Testis (tissue), 5 donors: ENCODE measurements at places on chromosomes 2 and 18.

DNA sequence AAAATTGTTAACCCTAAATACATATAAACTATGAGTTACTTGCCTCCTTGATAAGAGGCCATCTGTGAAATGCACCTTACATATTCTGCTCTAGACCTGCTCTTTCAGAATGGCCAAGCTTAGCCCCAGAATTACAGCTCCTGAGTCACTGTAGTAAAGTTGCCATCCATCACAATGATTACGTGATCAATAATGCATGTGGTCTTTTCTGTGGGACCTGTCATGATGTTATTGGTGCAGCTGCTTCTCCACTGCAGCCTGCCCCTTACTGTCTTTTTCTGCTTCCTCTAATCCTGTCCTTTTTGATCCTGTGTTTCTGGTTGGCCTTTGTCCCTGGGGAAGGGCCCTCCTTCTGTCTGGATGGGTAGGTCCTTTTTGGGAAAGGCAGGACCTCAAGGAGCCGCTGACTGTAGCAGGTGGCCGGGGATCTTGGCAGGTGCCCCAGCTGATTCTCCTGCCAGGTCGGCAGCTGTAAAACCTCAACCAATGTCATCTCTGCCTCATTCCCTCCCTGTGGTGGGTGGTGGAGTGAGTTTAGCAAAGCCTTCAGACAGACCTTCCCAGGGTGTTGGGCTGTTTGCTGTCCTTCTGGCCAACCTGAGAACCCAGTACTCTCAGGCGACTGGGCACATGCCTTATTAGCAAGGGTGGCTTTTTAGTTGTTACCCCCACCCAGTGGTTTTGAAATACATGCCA lies 126.2 kb upstream of the EML6 start:
- DNase-seq: peak; percentile 43

DNA sequence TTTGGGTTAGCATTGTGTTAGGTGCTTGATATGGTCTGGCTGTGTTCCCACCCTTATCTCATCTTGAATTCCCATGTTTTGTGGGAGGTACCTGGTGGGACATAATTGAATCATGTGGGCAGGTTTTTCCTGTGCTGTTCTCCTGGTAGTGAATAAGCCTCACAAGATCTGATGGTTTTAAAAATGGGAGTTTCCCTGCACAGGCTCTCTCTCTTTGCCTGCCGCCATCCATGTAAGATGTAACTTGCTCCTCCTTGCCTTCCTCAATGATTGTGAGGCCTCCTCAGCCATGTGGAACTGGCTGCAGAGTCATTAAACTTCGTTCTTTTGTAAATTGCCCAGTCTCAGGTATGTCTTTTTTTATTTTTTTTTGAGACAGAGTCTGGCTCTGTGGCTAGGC lies 2.8 kb downstream of the MSH2 start:
- no peak for DNase-seq

DNA sequence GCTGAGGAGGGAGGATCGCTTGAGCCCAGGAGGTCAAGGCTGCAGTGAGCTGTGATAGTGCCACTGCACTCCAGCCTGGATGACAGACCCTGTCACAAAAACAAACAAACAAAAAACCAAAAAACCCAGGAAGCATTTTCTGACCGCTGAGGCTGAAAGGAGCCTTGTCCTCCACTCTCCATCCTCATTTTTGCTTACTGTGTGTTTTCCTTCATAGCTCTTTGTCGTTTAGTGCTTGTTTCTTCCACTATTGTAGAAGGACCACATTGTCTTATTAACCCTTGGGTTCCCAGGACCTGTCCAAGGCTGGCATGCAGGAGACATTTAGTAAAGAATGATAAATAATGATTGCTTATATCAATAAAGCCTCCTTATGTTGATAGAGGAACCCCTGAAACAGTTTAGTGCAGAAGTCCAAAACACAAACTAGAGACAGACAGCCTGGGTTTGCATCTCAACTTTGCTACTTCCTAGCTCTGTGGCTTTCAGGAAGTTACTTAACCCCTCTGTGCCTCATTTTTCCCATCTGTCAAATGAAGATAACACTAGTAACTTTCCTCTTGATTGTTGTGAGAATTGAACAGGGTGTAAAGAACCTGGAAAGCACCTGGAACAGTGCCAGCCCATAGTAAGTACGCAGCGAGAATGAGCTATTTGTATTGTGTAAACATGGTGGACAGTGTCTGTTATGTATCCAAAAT lies 126.0 kb downstream of the LPIN1 start:
- DNase-seq: no peak

GRCh38 chr2:196486146-196486545 lies 153.4 kb upstream of the CCDC150 start:
- DNase-seq: peak; percentile 21

DNA sequence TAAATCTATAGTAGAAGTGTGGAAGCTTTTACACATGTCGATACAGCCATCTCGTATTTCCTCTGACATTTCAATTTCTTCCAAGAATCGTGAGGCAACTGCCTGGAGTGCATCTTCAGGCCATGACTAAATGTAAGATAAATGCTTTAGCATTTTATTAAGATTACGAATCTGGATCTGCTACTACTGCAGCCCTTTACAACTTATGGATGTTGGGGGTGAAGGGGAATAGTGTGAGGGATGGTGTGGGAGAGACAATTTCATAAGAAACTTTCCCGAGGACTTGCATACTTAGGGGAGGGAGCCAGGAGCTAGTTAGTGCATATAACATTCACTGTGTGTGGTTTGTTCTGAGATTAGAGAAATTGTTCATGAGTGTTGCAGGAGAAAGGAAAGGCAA lies 204.8 kb downstream of the SLC39A10 start:
- DNase-seq: no peak

DNA sequence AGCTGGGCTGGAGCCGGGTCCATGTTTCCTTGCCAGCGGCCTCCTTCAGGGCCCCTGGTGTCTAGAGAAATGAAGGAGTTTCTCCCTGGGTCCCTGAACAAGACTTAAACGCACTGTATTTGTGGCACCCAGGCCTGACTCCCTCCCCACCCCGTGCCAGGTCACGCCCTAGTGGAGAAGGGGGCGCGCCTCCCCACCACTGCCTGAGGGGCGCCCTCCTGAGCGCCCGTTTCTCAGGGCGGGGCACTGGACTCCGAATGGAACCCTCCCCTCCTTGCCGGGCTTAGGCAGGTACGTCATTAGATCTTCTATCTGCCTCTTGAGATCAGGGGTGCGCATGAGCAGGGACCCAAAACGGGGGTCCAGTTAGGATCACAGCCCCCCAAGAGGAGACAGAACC lies 16.3 kb downstream of the ODC1 start:
- no peak for DNase-seq

DNA sequence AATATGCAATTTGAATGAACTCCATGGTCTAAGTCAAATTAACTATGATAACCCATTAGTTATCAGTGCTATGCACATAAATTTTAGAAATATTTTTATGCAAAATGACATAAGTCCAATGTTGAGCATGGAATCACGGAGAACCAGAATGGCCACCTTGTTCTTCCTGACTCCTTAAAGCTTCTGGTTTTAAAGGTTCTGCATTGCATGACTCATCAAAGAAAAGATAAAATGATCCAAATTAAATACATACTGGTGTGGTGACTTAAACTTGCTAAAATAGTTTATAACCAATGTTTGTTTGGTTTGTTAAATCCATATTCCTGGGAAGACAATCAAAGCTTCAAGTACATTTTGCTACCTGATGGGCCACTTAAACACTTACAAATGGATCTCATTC lies 1146.9 kb upstream of the NRXN1 start:
- DNase-seq: no peak

DNA sequence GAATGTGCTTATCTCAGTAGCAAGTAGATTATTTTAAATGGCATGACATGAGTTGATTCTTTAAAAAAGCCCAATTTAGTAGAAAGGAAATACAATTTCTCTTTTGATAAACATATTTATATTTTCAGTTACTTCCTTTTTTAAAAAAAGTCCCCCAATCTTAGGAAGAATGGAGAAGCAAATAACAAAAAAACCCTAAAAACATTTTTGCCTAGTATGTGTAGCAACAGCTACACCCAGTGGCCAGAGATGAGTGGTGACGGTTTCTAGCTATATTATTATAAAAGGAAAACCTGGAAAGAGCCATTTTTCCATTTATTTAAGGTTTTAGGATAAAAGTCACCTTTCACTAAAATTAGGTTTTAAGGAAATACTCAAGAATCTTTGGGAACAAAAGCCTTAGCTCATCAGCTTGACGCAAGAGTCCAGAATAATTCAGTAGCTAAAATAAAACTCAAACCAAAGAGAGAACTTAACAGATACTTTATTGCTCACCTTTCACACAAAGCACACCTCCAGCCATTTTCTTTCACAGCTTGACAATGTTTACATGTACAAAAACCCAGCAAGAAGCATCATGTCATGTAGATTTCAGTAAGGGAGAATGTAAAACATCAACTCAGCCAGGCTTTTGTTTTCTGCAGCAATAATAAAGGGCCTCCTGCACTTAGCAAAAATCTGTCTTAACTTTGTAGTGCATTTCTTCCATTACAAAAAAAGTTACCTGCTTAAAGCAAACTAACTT lies 15.7 kb downstream of the FAM98A start:
- peak; percentile 58 for DNase-seq

DNA sequence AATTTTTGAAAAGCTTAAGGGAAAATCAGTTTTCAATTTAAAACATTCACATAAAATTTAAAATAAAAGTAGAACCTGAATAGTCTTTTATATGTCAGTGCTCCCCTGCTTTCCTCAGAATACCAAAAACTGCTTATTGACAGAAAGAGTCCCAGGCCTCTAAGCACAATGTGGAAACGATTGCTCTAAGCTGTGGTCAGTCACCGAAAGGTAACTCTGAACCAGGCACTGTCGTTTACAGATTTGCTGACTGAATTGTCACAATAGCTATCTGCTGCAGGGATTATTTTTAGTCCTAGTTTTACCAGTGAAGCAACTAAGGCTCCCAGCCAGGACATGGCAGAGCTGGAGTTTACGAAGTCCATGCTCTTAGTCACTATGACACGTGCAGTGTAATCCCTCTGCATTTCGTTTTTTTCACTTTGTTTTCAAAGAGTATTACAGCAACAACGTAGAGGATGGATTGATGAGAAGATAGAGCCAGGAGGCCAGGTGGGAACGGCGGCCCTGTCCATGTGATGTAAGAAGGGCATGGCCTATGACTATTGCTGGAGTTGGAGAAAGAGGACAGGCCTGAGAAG lies 28.1 kb upstream of the TMEM247 start:
- no peak for DNase-seq

DNA sequence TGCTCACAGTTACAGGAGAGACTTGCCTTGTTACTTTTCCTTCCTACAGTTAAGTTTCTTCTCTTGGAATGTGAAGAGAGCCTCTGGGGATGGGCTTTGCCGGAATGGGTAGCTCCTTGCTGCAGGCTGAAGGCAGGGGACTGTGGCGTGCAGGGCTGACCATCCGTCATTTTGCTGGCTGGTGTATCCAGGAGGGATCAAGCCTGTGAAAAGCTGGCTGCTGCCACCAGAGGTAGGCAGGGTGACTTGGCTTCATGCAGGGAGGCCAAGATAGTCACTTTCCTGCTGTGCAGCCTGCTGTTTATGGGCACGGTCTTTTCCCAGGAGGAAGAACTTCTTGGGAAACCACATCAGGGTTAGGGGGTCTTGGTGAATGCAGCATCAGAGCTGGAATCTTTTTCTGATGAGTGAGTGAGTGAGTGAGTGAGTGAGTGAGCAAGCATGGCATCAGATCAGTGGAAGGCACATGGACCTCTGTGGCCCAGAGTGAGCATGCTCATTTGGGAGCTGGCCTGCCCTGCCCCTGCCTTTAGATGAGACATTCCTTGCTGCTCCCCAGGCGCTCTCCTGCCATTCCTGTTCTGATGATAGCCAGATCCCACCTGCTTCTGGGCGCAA lies 33.0 kb downstream of the FHOD3 start:
- DNase-seq: no peak

GRCh38 chr2:48527226-48527885 lies 2.6 kb upstream of the STON1 start:
- DNase-seq: no peak

GRCh38 chr2:70118798-70119454 lies 31.6 kb downstream of the PCBP1 start:
- peak; percentile 81 for DNase-seq

DNA sequence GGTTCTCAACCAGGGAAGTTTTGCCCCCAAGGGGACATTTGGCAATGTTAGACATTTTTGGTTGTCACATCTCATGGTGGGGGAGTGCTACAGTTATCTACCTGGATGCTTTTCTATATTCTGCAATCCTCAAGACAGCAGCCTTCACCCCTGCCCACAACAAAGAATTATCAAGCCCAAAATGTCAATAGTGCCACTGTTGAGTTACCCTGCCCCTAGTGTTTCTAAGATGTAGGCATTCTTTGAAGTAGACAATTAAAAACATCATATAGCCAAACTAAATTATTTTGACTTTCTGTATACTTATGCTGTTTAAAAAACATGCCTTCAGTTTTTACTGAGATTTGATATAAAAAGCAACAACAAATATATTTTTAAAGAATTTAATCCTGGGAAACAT lies 48.0 kb downstream of the ABI2 start:
- DNase-seq: no peak

GRCh38 chr2:1032030-1032429 lies 81.4 kb downstream of the SNTG2 start:
- no peak for DNase-seq

- no peak for DNase-seq
These were observed 71.9 kb upstream of the SLC16A14 start for GRCh38 chr2:230140667-230141066.

DNA sequence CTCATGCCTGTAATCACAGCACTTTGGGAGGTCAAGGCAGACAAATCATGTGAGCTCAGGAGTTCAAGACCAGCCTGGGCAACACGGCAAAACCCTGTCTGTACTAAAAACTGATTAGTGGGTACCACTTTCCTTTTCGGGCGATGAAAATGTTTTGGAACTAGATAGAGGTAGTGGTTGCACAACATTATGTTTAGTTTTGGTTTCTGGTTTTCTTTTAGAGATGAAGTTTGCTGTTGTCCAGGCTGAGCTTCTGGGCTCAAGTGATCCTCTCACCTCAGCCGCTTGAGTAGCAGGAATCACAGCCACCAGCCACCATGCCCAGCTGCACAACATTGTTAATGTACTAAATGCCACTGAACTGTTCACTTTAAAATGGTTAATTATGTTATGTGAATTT lies 27.6 kb downstream of the AAK1 start:
- no peak for DNase-seq

GRCh38 chr2:161416708-161417437 lies 776 bp downstream of the TBR1 start:
- no peak for DNase-seq

DNA sequence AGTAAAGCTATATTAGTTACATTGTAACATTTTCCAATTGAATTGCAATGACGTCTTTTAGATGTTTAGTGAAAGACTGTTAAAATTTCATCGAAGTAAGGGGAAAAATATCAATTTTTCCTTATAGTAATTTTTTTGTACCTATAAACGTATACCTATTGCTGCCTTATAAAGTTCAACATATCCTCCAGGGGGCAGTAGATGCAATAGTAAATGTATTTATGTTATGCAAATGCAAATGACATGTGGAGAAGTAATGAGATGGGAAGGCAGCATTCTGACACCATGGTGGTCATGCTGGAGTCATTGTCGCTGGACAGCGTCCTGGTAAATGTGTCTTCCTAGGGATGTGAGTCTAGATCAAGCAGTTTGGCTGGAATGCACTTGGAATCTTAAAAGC lies 38.7 kb downstream of the MSTN start:
- DNase-seq: no peak
